HS-27A (cell line): ENCODE measurements at places on chromosomes 2 and 18.

- peak; percentile 8 for DNase-seq
Observed at GRCh38 chr2:201971531-201972228, 62.0 kb upstream of the FZD7 start.

GRCh38 chr18:23235860-23236259 lies 100.6 kb downstream of the CABLES1 start:
- DNase-seq, result no peak

- DNase-seq, result peak; percentile 88
Observed at GRCh38 chr18:11121443-11121849, 27.9 kb downstream of the PIEZO2 start.

GRCh38 chr18:48667276-48668254 lies 128.7 kb downstream of the CTIF start:
- DNase-seq, result no peak

DNA sequence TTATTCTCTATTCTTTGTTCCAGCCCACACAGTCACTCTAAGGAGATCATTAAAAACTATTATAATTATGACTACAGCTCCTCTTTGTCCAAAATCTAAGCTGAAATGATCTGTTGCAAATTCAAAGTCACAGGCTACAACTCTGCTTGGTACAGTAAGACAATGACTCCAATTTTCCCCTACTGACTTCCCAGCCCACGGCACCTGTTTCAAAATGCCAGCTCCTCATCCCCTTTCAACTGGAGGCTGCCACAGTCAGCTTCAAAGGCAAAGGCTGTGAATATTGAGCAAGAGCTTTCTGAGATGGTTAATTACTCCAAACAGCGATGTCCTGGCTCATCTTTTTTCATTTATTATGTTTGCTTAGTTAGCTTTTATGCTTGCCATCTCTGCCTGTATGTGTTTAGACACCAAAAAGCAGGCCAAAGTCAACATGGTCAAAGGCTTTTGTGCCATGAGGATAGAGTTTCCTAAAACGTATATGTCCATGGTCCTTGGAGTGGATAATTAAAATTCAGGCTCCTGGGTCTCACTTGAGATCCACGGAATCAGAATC lies 141.1 kb downstream of the DOCK10 start:
- DNase-seq, result no peak

DNA sequence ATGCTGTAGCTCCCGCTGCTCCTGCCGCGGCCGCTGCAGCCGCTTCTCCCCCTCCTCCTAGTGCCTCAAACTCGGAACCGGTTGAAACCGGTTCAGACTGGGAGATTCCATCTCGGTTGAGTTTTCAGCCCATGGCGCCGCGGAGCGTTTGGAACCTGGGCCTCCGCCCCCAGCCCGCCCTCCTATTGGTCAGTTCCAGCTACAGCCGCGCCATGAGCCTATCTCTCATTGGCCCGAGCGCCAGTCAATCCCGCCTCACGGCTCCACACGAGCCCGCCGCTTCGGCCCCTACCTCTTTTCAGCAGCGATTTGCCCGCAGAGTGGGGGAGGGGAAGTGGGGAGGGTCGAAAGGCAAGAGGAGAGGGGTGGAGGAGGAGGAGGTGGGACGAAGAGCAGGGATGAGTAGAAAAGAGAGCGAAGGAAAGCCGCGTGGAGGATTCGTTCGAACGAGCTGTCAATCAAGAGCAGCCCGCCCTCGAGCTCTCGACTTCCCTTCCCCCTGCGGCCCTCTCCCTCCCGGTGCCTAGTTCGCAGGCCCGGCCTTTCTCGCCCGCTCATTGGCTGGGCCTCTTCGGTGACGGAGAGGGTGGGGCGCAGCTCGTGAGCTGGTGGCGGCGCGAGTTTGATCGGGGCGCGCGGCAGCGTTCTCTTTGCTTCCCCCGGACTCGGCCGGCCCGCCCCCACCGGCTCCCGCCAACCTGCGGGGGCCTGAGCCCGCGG lies at the start of gene XPO1:
Gene XPO1 (minus strand): TSS at position 157 of the 720 bp plus-strand sequence. CDS start 4,459 bp downstream, outside the sequence.
- DNase-seq, result peak; percentile 95

DNA sequence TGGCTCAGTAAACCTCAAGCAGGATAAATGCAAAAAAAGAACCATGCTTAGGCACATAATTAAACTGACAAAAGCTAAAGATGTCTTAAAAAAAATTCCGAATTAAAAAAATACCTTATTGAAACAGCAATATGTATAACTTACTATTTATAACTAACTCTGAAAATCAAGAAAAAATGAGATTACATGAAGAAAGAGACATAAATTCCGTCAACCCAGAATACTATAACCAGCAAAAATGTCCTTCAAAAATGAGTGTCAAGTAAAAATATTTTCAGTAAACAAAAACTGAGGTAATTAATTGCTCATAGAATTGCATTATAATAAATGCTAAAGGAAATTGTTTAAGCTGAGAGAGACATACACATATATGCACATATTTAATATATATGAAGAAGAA lies 474.5 kb upstream of the SYT4 start:
- DNase-seq, result no peak
